Esophagus squamous epithelium (tissue), 5 donors: ENCODE measurements at places on chromosomes 4 and X.

DNA sequence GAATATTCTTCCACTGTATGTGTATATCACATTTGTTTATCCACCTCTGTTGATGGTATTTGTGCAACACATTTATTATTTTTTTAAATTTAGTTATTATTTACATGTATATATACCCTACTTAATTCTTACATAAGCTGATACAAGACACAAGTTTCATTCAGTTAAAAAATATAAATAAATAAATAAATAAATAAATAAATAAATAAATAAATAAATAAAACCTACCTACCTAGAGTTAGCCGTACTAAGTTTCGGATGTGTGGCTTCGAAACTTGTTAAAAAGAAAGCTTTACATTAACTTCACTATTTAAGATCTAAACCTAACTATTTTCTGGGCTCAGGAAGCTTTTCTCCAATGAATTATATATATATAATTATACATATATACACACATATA lies 23.3 kb upstream of the REPS2 start:
- H3K27me3 ChIP-seq, result no peaks in the 10 kb centered on the region
- H3K36me3 ChIP-seq, result no peaks in the 10 kb centered on the region
- H3K4me3 ChIP-seq, result no peak overlapping the region
- no peak for DNase-seq
- H3K4me1 ChIP-seq, result no peaks in the 10 kb centered on the region
- no peak overlapping the region for H3K27ac ChIP-seq

DNA sequence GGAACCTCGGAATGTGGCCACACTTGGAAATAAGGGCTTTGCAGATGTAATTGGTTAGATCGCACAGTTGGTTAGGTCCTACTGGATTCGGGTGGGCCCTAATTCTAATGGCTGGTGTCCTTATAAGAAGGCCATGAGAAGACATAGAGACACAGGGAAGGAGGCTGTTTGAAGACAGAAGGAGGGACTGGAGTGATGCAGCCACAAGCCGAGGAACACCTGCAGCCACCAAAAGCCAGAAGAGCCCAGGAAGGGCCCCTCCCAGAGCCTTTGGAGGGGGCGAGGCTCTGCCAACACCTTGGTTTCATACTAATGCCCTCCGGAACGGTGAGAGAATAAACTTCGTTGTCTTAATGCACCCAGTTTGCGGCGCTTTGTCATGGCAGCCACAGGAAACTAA lies 47.0 kb downstream of the EVC start:
- no peak overlapping the region for H3K4me3 ChIP-seq
- peak overlapping the region; percentile 0 for H3K27ac ChIP-seq
- DNase-seq, result no peak

DNA sequence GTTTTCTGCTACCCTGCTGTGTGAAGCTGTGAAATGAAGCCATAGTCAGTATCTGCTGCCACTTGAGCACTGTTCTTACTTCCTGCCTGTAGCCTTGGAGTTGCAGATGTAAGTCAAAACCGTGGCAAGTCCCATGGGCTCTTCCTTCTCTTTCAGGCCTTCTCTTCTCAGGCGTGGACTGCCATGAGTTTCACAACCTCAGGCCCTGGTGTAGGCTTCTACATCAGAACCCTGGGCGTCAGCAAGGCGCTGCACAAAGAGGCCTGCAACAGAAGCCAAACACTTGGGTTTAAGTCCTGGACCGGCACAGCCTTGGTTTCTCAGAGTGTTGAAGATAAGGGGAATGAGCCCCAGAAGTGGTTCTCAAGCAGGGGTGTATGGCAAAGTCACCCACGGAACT lies 2.5 kb downstream of the ZNF518B start:
- H3K27ac ChIP-seq, result no peak overlapping the region
- H3K4me3 ChIP-seq, result no peak overlapping the region
- no peaks in the 10 kb centered on the region for H3K27me3 ChIP-seq
- DNase-seq, result no peak
- peaks cover 7% of the 10 kb centered on the region for H3K4me1 ChIP-seq

GRCh38 chr4:17286752-17287460 lies 225.0 kb downstream of the QDPR start:
- H3K36me3 ChIP-seq, result no peaks in the 10 kb centered on the region
- H3K4me3 ChIP-seq, result no peak overlapping the region
- no peak for DNase-seq
- H3K27me3 ChIP-seq, result no peaks in the 10 kb centered on the region

GRCh38 chr4:133594390-133595207 lies 445.5 kb downstream of the PCDH10 start:
- no peaks in the 10 kb centered on the region for H3K27me3 ChIP-seq
- no peak overlapping the region for H3K27ac ChIP-seq
- H3K4me1 ChIP-seq, result no peaks in the 10 kb centered on the region
- H3K4me3 ChIP-seq, result no peak overlapping the region
- DNase-seq, result no peak
- no peaks in the 10 kb centered on the region for H3K36me3 ChIP-seq

GRCh38 chr4:106796876-106797275 lies 239.2 kb downstream of the DKK2 start:
- no peak overlapping the region for H3K4me3 ChIP-seq
- no peaks in the 10 kb centered on the region for H3K4me1 ChIP-seq
- no peaks in the 10 kb centered on the region for H3K36me3 ChIP-seq
- H3K27me3 ChIP-seq, result no peaks in the 10 kb centered on the region
- no peak overlapping the region for H3K27ac ChIP-seq
- no peak for DNase-seq

- DNase-seq, result no peak
- no peak overlapping the region for H3K27ac ChIP-seq
- peaks cover 12% of the 10 kb centered on the region for H3K27me3 ChIP-seq
- no peaks in the 10 kb centered on the region for H3K4me1 ChIP-seq
- H3K4me3 ChIP-seq, result no peak overlapping the region
Observed at GRCh38 chr4:7725951-7726350, 213.7 kb downstream of the AFAP1 start.

DNA sequence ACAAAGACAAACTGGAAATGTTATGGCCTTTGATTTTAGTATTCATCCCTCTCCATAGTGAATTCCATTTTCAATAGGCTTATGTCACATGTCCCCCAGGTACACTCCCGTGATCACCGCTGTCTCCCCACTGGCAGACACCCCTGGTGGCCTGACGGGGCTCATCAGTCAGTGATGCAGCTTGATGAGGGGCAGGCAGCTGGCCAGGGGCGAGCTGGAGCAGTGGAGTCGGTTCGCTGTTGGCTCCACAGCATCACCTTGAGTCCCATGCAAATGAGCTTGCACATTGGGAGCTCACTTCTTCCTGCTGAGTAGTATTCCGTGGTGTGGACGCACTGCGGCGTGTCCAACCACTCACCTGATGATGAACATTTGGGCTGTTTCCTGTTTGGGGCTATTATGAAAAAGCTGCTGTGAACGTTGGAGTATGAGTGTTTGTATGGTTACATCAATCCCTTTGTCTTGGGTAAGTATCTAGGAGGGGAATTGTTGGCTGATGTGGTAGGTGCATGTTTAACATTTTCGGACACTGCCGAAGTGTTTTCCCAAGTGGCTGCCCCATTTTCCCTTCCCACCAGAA lies 5.2 kb downstream of the TREX2 start:
- no peaks in the 10 kb centered on the region for H3K36me3 ChIP-seq
- no peak overlapping the region for H3K4me3 ChIP-seq
- H3K27me3 ChIP-seq, result no peaks in the 10 kb centered on the region
- H3K4me1 ChIP-seq, result peaks cover 14% of the 10 kb centered on the region
- no peak overlapping the region for H3K27ac ChIP-seq

GRCh38 chr4:37568489-37568888 lies 117.7 kb downstream of the RELL1 start:
- H3K27ac ChIP-seq, result no peak overlapping the region
- DNase-seq, result no peak
- no peaks in the 10 kb centered on the region for H3K27me3 ChIP-seq

DNA sequence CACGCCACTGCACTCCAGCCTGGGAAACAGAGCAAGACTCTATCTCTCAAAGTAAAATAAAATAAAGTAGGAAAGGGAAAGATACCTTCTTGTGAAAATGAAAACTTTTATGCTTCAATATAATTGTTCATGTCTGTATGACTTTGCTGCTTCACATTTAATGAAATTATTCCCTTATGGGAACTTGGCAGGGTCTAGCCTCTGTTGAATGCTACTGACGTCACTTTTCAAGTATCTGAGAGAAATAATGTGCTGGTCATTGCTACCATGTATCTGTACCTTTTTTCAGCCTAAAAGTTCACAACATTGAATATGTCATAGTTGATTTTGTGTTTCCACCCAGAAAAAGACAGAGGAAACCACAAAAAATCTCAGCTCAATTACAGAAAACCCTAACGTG lies 65.2 kb downstream of the PRDM5 start:
- H3K36me3 ChIP-seq, result no peaks in the 10 kb centered on the region
- H3K27ac ChIP-seq, result no peak overlapping the region
- H3K4me3 ChIP-seq, result no peak overlapping the region
- no peaks in the 10 kb centered on the region for H3K27me3 ChIP-seq
- DNase-seq, result no peak
- H3K4me1 ChIP-seq, result no peaks in the 10 kb centered on the region

DNA sequence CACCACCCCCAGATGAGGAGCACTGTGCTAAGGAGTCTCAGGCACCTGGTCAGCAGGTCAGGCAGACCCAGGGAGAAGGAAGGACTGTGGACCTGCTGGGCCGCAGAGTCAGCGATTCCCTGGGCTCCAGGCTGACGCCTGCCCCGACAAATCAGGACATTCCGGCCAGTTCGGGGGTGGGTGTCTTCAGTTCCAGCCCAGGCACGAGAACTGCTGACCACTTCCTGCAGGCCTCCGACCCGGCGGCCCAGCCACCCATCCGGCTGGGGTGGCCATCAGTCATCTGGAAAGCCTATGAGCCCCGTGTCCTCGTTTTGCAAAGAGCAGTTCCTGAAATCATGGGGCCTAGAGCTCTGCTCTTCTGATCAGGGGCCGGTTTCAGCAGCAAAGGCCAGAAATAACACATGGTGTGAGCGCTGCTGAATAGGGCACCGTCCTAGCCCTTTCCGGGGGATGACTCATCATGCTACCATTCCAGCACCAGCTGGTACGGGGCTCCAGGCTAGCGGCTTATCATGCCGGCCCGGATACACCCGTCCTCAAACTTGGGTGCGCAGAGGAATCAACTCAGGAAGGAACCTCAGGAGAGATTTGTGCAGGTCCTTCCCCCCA lies 7.8 kb upstream of the SH3TC1 start:
- peak; percentile 34 for DNase-seq
- peak overlapping the region; percentile 87 for H3K27ac ChIP-seq
- peak overlapping the region; percentile 21 for H3K4me3 ChIP-seq
- no peaks in the 10 kb centered on the region for H3K36me3 ChIP-seq

GRCh38 chr4:105061731-105062130 lies 84.9 kb upstream of the TET2 start:
- no peaks in the 10 kb centered on the region for H3K36me3 ChIP-seq
- no peak overlapping the region for H3K4me3 ChIP-seq
- H3K27me3 ChIP-seq, result no peaks in the 10 kb centered on the region
- DNase-seq, result no peak
- no peaks in the 10 kb centered on the region for H3K4me1 ChIP-seq

- no peak overlapping the region for H3K27ac ChIP-seq
- H3K27me3 ChIP-seq, result no peaks in the 10 kb centered on the region
- DNase-seq, result no peak
- no peak overlapping the region for H3K4me3 ChIP-seq
- H3K4me1 ChIP-seq, result no peaks in the 10 kb centered on the region
- H3K36me3 ChIP-seq, result no peaks in the 10 kb centered on the region
Observed at GRCh38 chrX:25721564-25721963, 416.6 kb upstream of the MAGEB18 start.

DNA sequence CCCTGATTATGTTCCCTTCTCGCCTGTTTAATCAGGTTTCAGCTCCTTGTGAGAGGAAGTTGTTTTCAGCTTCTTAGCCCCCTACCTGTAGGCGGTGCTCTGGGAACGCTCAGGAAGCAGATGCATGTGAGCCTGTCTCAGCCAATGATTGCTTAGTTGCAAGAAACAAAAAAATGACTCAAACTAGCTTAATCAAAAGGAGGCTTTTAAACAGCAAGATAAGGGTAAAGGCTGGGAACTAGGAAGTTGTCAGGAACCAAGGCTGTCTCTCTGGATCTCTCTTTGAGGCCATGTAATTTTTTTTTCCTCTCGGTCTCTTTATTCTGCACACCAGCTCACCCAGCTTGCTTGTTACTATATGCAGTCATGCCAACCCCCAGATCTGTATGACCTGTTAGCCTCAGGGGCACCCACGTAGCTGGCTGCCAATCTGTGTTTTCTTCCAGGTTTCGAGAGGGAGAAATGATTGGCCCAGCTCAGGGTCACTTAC lies 109.1 kb downstream of the PTTG2 start:
- H3K27ac ChIP-seq, result no peak overlapping the region
- no peak overlapping the region for H3K4me3 ChIP-seq
- no peaks in the 10 kb centered on the region for H3K27me3 ChIP-seq
- no peak for DNase-seq
- peaks cover 21% of the 10 kb centered on the region for H3K4me1 ChIP-seq

GRCh38 chr4:114782415-114783214 lies 184.0 kb downstream of the UGT8 start:
- H3K4me1 ChIP-seq, result no peaks in the 10 kb centered on the region
- no peaks in the 10 kb centered on the region for H3K27me3 ChIP-seq
- H3K4me3 ChIP-seq, result no peak overlapping the region

DNA sequence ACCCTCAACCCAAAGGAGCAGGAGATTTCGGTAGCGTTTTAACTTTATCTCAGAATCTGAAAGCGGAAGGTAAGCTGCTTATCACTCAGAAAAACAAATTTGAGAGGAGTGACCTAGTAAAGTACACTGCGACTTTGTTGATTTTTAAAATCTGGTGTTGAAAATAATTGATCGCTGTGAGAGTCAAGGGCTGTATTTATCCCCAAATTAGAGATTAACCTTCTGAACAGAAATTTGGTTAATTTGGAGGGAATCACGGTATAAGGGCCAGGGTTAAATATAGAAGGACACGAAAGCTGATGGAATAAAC lies 212 bp downstream of the CLCN4 start:
- H3K4me3 ChIP-seq, result peak overlapping the region; percentile 29
- DNase-seq, result no peak
- no peaks in the 10 kb centered on the region for H3K27me3 ChIP-seq
- peaks cover 27% of the 10 kb centered on the region for H3K4me1 ChIP-seq

GRCh38 chrX:14038375-14039085 lies 8.8 kb upstream of the GEMIN8 start:
- no peak for DNase-seq
- no peaks in the 10 kb centered on the region for H3K27me3 ChIP-seq
- H3K36me3 ChIP-seq, result no peaks in the 10 kb centered on the region

GRCh38 chr4:53088152-53088551 lies 226.0 kb downstream of the RASL11B start:
- DNase-seq, result no peak
- H3K27ac ChIP-seq, result no peak overlapping the region
- H3K4me1 ChIP-seq, result no peaks in the 10 kb centered on the region
- no peaks in the 10 kb centered on the region for H3K27me3 ChIP-seq

GRCh38 chr4:77172336-77172735 lies 15.3 kb downstream of the CCNG2 start:
- H3K4me1 ChIP-seq, result no peaks in the 10 kb centered on the region
- no peak overlapping the region for H3K27ac ChIP-seq
- H3K4me3 ChIP-seq, result no peak overlapping the region
- no peaks in the 10 kb centered on the region for H3K36me3 ChIP-seq
- DNase-seq, result no peak
